Activated T-helper 9 cell treated with anti-CD3 and anti-CD28 coated beads, Interleukin-2, amount 50 U/mL, for 16 hours (primary cell): ENCODE measurements at places on chromosomes 16 and 17.

DNA sequence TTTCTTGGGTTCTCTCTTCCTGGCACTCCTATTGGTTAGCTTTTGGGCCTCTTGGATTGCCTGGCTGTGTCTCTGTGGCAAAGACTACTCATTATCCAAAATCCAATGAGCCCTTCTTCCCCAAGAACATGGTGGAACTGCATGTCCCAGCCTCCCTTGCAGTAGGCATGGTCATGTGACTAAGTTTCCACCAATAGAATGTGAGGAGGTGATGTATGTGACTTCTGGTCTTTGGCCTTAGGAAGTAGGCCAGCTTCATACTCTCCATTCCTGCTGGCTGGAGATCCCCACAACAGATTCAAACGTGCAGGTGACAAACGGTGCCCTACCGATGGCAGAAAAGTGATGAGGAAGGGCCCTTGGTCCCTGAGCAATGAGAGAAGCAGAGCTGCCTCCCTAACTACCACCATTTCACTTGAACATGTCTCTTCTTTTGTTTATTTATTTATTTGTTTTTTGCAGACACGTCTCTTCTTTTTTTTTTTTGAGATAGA lies 17.3 kb upstream of the SPN start:
- DNase-seq, result no peak

DNA sequence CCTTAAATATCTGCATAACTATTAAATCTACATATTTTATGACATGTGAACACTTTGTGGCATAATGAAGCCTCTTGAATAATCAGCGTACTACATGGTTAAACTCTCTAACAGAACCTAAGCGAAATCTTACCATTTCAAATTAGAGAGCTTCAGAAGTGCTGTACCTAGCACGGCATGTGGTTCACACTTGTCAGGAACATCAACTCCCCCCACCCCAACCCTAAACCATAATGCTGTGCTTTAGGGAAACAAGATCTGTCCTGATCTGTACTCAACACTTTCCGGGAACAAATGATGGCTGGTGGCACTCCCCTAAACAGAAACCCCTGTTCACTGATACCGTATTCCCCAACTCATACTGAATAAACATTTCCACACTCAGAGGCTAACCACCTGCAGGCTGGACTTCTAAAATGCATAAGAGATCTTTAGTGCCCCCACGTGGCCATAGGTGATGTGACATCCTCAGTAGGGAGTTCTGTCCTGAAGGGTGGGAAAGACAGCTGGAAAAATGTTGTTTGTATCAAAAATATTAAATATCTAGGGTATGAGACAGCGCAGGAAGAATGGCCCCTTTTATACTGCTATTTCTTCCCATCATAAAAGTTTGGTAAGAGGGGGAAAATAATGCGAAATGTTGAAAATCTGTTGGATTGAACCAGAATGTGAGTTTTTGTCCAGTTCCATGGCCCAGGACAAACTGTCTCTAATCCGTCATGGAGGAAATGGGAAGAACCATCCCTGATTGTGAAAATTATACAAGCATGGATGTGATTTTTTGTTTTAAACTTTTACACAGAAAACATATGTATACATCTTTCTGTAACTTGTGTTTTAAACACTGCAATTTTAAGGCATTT lies 88.6 kb downstream of the USP31 start:
- DNase-seq, result peak; percentile 17

- DNase-seq, result no peak
Measured at GRCh38 chr16:23499801-23500200, 10.5 kb downstream of the GGA2 start.

DNA sequence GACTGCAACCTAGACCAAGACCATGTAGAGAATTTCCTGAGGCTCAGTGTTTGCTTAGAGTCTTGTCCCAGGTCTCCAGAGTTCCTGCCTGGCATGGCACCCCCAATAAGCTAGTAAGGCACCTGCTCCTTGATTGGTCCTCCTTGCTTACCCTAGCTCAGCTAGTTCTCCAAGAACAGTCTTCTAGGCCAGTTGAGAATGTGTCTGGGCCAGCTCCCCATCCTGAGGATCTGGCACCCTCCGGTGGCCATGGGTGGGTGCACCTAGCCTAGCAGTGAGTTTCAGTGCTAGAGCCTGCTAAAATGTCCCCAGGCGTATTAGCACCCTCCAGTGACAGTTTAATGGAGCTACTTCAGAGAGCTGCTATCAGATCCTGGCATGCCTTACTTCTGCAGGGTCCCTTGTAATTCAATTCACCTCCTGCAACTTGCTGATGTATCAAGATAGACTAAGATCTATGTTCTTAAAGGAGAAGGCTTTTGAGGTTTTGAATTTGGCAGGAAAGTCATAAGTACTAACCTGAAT lies 44.4 kb upstream of the MED13 start:
- no peak for DNase-seq

DNA sequence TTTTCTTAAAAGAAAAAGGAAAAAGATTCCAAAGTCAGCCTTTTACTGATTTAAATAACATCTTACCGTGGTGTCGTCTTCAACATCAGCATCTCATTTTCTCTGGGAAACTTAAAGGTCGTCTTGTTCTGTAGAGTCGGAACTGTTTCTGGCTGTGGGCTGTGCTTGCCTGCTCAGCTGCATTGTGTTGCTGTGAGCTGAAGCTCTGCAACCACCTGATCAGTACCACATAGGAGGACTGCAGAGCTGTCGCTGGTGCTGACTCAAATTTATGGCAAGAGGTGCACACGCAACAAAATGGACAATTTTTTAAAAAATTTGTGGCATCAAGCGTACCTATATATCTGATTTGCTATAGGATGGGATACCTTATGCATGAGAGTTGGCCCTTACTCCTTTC lies at the start of gene OMG:
Gene OMG, minus strand, starts transcription at position 150 of the 400 bp plus-strand sequence. CDS start 908 bp downstream, outside the sequence.
- DNase-seq, result no peak

- DNase-seq, result peak; percentile 59
Measured at GRCh38 chr16:30535777-30536190, 1.1 kb upstream of the ZNF747 start.

GRCh38 chr16:79154086-79154485 lies 446.5 kb downstream of the MAF start:
- DNase-seq, result no peak

GRCh38 chr16:73143576-73144422 lies 95.9 kb upstream of the ZFHX3 start:
- DNase-seq, result no peak

DNA sequence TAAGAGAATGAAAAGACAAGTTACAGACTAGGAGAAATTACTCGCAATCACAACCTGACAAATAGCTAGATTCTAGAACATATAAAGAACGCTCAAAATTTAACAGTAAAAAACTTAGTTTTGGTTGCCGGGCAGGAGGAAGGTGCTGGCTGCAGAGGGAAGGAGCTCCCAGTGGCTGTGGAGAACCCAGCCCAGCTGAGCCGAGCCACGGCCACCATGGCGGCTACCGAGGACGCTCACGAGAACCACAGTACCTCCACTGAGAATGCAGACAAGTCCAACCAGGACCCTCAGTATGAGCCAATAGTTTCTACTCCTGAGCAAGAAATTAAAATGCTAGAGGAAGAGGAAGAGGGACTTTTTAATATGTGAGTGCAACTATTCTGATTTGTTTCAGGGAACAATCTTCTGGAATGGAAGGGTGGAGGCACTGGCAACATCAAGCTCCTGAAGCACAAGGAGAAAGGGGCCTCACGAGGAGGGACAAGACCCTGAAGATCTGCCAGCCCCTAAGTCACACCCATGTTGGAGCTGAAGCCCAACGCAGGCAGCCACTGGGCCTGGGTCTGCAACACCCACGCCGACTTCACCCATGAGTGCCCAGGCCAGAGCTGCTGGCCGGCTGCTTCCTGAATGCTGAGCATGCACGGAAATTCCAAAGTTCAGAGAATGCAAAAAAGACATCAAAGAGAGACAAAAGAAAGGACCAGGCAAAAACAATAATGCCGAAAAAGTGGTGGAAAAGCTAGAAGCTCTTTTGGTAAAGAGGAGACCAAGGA lies 55.0 kb downstream of the DNAH17 start:
- DNase-seq, result no peak

GRCh38 chr16:88317613-88317965 lies 65.2 kb upstream of the ZNF469 start:
- no peak for DNase-seq

DNA sequence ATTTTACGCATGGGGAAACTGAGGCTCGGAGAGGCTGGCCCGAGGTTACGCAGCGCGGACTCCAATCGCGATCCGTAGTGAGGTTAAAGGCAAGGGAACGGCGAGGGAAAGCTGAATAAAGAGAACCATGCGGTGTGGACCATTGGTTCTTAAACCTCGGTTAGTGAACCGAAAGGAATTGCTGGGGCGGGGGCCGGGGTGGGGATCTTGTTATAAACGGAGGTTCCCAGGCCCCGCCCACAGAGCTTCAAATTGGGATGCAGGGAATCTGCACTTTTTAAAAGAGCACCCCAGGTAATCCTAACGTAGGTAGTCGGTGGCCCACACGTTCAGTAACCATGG lies 524 bp downstream of the IQCK start:
- no peak for DNase-seq

DNA sequence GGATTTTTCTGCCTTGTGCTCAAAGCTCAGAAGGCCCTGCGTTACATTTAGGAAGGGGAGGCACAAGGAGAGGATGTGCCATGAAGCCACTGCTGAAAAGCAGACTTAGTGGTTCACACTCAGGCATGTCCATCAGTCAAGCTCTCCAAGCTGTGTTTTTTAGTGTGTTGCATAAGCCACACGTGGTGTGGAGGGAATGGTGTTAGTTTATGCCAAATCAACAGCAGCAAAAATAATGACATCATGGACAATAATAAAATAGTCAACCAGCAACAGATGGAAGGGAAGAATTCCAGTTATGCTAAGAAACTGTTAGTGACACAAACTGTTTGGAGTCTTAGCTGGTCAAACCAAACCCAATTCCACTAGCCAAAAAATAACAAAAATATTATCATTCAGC lies 438.3 kb downstream of the NPIPA7 start:
- no peak for DNase-seq

- DNase-seq, result no peak
Measured at GRCh38 chr16:82801361-82801760, 174.6 kb downstream of the CDH13 start.

- DNase-seq, result no peak
Measured at GRCh38 chr17:12530161-12530560, 135.5 kb upstream of the MYOCD start.

DNA sequence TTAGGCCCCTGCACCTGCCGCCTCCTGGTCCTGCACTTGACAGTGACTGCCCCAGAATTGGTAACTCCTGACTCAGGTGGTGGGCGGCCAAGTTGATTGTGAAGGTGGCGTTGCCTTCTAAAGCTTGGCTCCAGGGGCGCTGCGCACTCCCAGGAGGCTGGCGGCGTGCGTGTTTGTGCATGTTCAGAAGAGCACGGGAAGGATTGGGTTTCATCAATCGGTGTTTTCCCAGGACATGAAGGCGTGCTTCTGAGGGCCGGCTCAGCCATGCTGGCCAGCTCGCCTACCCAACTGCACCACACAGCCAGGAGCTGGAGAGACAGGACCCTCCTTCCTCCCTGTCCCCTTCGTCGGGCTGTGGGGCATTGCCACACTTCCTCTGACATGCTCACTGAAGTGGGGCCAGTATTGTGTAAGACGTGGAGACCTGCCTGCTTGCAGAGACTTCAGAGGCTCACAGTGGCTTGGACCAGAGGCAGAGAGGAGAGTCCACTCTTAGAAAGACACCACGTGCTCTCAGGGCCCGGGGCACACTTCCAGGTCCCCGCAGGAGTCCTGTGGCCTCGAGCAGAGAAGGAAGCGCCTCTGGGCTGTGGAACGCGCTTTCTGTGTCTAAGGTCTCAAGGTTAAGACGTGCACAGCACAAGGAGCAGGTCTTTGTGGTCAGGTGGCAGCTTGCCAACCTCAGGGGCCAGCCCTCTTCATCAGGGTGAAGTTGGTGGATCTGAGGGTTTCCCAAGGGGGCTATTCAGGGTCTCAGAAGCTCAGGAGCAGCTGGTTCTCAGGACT lies 2.8 kb downstream of the RAB40C start:
- no peak for DNase-seq

DNA sequence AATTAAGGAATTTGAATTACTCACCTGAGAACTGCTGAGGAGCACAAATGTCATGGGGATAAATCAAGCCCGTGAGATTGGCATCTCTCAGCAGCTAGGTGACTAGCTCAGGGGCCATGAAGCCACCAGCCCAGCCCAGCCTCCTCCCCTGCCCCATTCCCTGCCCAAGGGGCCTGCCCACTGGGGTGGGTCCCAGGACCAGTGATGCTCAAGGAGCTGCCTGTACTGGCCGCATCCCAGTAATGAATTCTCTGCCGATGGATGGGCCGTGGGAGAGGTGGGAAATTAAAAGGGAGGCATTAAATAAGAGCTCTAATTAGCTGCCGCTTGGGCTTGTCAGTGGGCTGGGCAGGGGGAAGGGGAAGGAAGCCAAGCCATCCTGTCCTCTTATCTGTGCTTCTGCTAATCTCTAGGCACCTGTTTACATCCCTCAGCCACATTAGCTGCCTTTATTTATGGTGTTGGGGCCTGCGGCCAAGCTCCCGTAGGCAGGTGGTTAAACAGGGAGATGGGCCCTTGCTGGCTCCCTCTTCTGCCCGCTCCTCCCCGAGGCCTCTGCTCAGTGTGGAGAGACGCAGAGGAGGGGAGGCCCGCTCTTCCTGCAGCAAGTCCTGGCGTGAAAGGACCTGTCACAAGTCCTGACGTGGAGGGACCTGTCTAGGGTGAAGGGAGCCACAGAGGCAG lies 48.8 kb downstream of the PIPOX start:
- DNase-seq, result no peak

DNA sequence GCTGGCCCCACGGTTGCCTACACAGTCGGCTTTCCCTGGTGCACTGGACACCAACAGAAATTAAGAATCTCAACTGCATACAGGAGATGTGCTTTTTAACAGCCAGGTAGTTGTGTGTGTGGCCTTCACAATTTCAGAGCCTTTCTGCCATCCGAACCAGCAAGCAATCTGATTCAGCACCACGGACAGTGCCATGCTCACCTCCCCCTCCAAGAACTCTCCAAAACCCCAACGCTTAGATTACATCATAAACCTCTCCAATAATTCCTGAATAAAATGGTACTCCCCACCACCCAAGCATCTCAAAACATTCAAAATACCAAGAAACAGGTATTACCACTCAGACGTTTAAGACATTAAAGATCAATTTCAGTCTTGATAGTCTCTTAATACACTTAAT lies 31.8 kb downstream of the USP7 start:
- DNase-seq, result peak; percentile 11

DNA sequence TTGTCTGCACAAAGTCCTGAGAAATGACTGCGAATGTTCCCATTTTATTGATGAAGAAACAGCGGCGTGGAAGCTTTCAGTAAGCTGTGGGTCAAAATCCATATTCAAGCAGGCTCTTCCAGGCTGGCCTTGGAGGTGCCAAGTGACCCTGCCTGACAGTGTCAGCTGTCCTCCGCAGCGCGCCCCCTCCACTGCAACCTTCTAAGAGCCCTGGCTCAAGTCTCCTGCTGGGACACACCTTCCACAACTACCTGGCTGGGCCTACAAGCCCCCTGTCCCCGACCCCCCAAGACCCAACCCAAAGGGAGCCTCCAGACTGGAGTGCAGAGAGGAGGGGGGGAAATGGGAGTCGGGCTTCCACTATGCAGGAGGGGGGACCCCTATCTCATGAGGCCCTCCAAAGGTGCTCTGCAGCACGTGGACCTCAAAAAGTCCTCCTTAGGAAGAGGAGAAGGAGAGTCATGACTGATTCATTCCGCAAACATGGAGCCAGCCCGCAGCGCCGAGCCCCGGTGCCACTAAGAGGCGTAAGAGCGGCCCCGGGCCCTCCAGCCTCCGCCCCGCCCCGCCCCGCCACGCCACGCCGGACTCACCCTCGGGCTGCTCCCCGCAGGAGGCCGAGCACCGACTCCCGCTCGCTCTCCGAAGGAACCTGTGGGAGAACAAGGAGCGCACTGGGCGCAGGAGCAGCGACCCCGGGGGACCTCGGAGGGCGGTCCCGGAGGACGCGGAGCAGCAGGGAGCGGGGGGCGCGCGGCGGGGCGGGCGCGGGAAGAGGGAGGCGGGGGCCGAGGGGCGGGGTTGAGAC lies 574 bp downstream of the MPP3 start:
- DNase-seq, result no peak
